ENCODE measurements at places on chromosomes 6 and 20.

DNA sequence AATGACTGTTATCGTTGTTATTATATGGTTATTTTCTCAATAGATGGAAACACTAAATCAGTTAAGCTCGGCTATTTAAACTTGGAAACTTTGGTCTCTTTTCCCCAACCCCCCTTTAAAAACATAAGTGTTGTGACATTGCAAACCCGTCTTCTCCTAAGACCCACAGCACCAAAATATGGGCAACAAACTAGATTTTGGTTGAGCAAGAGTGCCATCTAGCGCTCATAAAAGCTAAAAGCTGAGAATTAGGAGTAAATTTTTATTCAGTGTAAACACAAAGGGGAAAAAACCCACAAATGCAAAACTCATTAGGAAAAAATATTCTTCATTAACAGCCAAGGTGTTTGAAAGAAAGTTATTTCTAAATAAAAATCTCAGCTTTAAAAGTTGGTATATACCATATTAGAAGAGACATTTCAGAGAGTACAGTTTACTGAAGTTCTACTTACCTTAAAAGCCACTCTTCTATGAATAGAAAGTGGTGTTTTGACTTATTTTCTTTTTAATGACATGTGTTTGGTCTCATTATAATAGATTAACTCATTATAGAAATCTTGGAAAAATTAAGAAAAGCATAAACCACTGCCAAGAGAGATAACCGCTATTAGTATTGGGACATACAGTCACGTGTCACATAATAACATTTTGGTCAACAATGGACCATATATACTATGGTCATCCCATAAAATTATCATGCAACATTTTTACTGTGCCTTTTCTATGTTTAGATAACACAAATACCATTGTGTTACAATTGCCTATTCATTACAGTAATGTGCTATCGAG is 21.1 kb downstream of the SESN1 start:
- peak; percentile 9 for DNase-seq

DNA sequence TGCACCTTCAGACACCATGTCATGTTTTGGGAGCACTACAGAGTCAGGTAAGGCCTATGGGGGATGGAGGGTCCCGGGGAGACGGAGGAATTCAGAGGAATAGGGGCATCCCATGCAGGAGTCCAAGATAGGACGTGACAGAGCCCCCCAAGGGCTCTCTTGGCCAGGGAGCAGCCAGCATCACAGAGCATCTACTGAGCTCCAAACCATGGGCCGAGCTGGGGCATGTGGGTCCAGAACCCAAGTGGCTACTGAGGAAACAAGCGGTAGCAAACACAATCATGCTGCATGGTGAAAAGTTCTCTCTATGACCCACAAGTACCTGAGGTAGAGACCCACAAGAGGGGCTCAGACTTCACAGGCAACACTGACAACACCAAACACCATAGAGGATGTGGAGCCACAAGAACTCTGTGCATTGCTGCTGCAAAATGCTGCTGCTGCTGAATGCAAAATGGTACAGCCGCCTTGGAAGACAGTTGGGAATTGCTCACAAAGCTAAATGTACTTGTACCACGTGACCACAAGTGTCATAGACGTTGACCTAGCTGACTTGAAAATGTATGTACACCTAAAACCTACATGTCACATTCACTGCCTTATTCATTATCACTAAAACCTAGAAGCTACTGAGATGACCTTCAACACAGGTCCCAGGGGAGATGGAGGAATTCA is 33.4 kb upstream of the MAS1L start:
- no peak for DNase-seq

DNA sequence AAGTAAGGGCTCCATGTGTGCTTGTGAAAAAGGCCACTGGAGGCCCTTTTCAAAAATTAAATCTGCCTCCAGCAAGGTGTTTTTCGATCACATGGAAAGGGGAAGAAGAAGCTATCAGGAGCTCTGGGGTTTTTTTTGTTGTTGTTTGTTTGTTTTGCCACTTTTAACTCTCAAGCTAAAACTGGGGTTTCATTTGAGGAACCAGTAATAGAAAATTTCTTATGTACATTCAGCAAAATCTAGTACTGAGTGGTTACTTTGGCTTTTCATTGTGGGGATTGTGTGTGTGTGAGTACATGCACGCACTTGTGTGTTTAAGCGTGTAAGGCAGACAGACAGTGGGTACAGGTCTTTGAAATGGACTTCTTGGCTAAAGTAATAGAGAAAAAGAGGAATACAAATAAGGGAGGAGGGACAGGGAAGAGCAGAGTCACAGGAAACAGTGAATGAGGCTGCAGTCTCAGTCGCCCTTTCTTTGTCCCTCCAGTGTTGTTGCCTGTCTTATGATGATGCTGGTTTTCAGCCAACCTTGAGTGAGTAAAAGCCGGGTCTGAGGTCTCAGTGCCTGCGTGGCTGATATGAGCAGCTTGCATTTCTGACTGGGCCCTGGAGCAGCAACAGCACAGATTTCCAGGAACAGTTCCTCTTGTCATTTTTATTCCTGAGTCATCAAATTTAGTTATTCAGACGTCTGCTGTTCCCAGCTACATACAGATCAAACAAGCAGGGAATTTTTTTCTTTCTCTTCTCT is 26.2 kb downstream of the SLC16A10 start:
- DNase-seq, result no peak

GRCh38 chr6:107823047-107823557 is 1.0 kb downstream of the SCML4 start:
- no peak for DNase-seq

DNA sequence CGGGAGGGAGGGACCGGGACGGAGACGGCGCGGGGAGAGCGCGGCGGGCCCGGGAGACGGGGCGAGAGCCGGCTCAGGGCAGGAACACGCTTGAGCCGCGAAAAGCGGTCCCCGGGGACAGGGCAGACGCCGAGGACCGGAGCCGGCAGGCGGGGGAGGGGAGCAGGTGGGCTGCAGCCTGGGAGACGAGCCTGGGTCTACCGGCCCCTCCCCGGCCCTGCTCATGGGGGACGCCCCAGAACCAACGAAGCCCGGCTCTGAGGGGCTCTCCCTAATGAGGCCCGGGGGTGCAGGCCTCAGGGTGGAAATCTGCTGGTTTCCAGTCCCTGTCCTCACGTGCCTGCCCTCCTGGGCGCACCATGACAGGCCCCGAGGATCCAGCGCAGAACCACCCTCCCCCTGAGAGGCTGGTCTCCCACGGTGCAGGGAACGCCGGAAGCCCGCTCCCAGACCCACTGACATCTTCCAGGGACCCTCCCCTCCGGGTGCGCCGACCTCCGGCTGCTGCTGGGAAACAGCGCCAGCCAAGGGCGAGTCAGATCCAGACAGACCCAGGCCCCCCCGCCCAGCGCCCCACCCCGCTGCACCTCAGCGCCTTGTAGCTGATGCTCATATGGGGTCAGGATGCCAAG is 571 bp upstream of the EEF1A2 start:
- DNase-seq, result no peak

DNA sequence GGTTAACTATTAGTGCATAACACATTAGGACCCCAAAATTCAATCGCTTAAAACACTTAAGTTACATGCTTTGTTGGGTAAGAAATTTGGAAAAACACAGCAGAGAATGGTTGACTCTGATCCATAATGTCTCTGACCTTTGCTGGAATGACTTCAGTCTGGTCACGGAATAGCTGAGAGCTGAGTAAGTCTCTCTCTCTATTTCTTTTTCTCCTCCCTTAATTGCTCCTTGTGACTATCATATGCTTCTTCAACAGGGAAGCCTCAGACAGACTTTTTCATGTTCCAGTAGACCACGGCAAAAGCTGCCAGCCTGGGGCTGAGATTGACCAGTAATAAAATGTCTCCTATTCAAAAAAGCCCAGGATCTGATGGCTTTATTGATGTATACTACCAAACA is 4.8 kb downstream of the OR12D1 start:
- DNase-seq, result no peak

All from GF-D8 (cell line).